ENCODE measurements at places on chromosomes 6 and 20.

DNA sequence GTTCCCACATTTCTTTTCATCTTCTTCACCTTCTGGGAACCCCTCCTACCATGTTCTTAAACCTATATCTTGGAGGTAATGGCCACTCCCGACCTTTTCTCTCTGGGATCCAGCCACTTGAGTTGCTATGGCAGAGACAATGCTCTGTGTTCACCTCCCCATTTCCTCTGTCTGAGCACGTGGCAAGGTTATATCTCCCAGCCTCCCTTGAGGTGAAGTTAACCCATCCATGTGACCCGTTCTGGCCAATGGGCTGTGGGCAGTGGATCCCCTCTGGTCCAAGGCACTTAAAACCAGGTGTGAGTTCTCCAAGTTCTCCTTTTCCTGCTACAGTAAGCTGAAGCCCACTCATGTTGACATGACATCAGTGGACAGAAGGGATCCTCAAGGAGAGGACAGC lies 261.4 kb downstream of the LRFN2 start:
- DNase-seq: no peak

DNA sequence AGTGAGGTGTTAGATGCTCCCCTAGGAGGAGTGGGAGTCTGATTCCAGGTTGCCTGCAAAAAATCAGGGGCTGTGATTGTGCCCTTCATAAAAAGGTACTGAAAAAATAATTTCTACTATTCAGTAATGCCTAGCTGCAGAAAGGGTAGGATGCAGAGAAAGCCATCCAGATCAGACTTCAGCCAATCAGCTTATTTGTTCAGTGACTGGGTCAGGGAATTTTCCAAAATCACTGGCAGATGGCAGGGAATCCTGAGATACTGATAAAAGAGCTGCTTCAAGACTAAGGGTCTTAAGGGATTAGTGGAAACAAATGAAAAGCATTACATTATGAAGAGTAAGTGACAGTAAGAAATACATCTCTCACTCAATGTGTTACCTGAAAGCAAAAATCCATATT lies 42.8 kb upstream of the MTRF1L start:
- no peak for DNase-seq

GRCh38 chr6:79776076-79776475 lies 144.9 kb downstream of the SH3BGRL2 start:
- DNase-seq: no peak

DNA sequence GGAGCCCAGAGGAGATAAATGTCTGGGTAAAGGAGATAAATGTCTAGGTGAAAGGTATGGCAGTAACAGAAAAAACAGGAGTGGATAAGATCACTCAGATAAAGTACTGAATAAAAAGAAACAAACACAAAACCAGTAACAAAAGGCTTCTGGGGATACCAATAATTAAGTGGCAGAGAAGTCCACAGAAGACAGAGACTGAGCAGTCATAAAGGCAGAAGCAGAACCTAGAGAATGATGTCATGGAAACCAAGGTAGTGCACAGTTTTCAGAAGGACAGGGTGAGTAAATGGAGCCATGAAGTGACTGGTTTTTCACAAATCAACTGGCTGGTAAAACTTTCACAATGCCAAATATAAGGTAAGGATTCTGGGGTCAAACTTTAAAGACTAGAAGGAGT lies 80.9 kb upstream of the PLN start:
- no peak for DNase-seq

GRCh38 chr6:9062596-9062995 lies 627.3 kb upstream of the SLC35B3 start:
- DNase-seq: no peak

DNA sequence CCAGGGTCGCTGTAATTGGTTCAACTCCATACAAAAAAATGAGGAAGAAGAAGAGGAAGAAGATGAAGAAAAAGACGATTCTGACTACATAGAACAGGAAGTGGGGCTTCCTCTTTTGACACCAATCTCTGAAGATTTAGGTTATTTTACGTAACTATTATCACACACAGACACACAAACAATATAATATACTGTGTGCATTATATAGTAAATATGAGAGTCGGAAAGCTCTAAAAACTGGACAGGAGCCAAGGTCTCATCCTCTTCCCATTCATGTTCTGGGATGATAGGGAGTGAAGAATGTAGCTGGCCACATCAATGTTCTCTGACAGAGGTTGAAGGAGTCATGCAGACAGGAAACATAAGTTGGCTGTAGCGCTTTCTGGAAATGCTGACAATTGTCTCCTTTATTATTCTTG lies 13.3 kb downstream of the RSPH4A start:
- no peak for DNase-seq

Data from activated CD4-positive, alpha-beta memory T cell treated with anti-CD3 and anti-CD28 coated beads, Interleukin-2, amount 10 ng/mL, durations not matched to agents 7 days and 5 days (primary cell).